ENCODE measurements at places on chromosomes 4 and X. TPM values are rescaled to one million over a fixed set of nuclear protein-coding genes. Genes with fewer than 3 reads are reported as not detected.

GRCh38 chr4:144185086-144185485 is 44.6 kb upstream of the GYPA start:
- DNase-seq = no peak

DNA sequence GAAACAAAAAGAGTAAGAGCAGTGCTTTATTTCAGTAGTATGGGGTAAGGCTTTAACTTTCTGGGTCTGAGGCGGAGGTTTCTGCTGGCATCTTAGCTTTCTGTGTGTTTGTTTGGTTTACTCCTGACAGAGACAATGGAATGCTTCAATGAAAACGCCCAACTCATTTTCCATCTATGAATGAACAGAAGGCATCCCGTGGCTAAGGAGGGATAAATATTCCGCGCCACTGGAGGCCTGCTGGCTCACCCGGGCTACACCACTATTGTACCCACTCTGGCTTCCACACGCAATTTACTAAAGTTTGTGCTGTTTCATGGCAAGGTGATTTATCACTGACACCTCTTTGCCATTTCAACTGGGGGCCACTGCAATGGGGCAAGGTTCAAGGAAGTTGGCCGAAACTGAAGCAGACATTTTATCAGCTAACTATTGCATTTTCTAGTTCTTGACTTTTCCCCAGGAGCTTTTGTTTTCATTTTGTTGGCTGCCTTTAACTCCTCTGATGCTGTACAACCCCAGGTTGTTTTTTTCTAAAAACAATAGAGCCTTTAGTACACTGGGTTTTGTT is 32.8 kb upstream of the PPARGC1A start:
- DNase-seq = no peak

The PNMA6A gene
- not detected for total RNA-seq

DNA sequence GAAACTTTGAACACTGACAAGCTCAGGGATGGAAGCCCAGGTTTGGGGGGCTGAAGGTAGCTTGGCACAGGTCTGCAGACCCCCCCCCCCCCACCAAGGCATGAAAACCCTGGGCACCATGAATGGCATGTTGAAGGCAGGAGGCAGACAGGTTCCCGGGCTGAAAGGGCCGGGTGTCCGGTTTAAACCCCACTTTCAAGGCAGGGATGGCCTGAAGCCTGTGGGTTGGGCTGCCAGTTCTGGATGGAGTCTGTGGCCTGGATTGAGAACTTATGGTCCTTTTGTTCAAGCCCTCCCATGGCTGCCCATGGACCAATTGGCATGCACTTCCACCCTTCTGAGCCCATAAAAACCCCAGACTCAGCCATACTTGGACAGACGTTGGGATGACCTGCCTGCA is 616.9 kb downstream of the ADGRL3 start:
- DNase-seq = no peak

The GYPE gene
- not detected for total RNA-seq

GRCh38 chr4:17376205-17376604 is 135.7 kb downstream of the QDPR start:
- no peak for DNase-seq

DNA sequence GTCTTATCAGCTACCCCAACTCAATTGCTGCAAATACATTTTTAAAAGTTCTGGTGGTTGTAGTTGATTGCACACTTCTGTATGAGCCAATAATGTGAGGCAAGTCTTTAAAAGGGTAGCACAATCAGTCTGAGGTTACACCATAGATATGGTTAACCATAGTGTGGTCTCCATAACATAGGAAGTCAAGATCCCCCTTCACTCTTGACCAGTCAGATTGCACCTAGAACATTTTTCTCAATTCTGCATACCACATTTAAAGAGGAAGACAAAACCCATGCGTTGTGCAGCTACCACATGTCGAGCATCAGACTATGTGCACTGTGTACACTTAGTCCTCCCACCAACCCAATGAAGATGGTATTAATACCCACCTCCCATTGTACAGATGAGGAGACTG is 26.5 kb upstream of the CYBB start:
- no peak for DNase-seq
